ENCODE measurements at places on chromosomes 3 and 15.

DNA sequence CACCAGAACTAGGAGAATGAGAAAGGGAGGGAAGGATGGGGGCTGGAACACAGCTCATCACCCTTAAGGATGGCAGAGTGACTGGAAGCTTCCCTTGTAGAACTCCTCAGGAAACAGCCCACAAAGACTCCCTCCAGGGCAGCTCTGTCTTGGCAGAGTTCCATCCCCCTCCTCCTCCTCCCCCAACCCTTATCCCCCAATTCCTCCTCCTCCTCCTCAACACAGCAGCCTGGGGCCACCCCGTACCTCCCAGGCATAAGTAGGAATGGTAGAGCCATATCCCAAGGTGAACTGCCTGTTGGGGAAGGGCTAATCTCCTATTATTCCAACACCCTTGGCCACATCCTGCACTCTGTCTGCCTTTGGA is 38.8 kb downstream of the ADCY5 start:
- DNase-seq: no peak

- peak; percentile 52 for DNase-seq
Measured at GRCh38 chr3:153970741-153971347, 150.3 kb upstream of the ARHGEF26 start.

GRCh38 chr3:62132027-62132602 is 241.2 kb downstream of the FEZF2 start:
- no peak for DNase-seq

GRCh38 chr3:15964605-15965442 is 167.0 kb upstream of the ANKRD28 start:
- DNase-seq: peak; percentile 56

- DNase-seq: peak; percentile 63
Measured at GRCh38 chr3:124297062-124297980, 305.4 kb upstream of the ROPN1 start.

GRCh38 chr3:104635872-104636580 is 730.7 kb upstream of the ALCAM start:
- DNase-seq: no peak

DNA sequence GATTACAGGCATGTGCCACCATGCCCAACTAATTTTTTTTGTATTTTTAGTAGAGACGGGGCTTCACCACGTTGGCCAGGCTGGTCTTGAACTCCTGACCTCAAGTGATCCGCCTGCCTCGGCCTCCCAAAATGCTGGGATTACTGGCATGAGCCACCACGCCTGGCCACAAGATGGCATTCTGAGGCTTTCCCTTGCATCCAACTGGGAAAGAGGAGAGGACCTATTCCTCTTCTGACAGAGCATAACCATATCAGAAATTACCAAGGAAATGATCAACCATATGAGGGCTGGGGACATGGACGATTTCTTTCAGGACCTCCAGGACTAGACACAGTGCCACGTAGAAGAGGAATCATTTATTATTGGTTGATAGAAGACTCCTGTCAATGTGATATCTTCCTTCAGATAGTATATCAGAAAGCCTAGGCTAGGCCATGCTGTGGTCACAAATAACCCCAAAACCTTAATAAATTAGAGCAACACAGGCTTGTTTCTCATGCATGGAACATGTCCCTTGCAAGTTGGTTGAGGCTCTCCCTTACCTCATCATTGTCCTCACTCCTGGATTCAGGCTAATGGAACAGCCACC is 372.3 kb upstream of the IL12A start:
- no peak for DNase-seq

GRCh38 chr3:147538034-147538433 is 128.9 kb downstream of the ZIC1 start:
- DNase-seq: no peak

- DNase-seq: peak; percentile 65
Measured at GRCh38 chr3:108818404-108818803, 4.2 kb upstream of the TRAT1 start.

DNA sequence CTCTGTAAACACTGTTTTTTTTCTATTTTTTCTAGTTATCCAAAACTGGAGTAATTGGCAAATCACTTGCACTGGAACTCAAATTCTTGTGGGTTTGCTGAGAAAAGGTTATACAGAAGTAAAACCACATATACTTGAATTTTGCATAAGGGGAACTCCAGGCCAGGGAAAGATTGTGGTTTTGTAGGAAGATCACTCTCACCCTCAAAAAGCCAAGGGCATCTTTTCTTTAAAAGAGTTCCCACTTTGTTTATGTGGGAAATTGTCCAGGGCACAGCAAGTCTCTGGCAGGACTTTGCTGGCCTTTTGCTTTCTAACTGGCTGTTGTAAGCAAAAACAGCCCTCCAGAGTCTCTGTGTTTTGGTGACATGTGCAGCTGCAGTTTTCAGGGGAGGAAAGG is 340.3 kb upstream of the RBMS3 start:
- peak; percentile 98 for DNase-seq

GRCh38 chr15:36066757-36067156 is 512.7 kb upstream of the CDIN1 start:
- no peak for DNase-seq

DNA sequence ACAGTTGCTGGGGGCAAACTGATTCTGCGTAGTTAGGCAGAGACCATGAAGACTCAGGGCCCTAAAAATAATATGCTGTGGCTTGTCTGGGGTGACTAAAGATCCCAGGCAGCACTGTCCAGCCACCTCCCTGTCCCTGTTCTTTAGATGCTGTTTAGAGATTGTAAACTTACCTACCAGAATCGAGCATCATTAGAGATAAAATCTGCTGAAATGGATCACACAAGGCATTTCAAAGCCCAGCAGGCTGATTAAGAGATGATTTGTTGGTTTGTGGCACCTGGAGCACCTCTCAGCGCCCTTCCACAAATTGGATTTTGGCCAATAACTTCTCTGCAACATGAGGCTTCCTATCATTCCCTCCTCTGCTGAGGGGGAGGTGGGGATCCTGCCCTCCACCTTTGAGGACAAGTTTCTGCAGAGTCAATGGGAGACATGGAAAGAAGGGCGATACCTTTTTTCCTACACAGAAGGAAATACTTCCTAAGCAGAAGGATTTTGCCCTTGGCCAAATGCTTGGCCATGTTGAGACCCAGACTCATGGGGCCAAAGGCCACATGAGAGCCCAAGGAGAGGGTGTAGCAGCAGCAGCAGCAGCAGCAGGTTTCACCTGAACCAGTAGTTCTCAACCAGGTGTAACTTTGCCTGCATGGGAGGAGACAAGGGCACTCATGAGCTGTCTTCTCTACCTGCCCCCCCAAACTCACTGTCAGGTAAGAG is 37.5 kb downstream of the SEMA5B start:
- no peak for DNase-seq

- DNase-seq: no peak
Measured at GRCh38 chr3:126154391-126155279, 25.8 kb downstream of the ALDH1L1 start.

DNA sequence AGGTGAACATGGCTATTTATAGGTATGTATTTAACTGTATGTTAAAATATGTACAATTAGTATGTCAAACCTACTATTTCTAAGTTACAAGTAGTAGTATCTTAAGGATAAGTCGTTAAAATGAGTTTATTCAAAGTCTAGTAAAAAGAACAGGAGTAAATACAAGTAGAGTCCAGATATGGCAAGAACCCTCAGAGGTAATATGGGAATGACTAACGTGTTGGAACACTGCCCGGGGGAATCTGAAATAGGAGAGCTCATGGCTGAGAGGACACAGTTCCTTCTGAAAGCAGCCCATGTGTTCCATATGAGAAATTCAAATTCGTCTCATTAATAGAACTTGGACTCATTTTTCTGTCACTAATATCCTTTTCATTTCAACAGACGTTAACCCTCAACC is 158.8 kb downstream of the CLSTN2 start:
- DNase-seq: peak; percentile 93

DNA sequence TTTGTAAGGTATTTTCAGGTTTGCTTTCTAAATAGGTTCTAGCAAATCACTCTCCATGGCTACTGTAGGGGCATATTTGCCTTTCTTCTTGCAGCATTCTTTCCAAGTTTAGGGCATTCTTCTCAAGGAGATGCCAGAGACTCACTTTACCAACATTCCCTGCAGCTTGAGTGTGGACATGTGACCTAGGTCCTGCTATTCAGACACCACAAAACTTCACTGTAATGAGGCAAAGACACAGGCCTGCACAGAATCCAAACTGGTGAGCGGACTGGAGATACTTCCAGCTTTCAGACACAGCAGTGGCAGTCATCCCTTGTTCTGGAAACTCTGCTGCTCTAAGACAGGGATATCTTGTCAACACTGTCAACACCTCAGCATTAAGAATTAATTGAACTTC is 146.4 kb upstream of the PFN2 start:
- no peak for DNase-seq

DNA sequence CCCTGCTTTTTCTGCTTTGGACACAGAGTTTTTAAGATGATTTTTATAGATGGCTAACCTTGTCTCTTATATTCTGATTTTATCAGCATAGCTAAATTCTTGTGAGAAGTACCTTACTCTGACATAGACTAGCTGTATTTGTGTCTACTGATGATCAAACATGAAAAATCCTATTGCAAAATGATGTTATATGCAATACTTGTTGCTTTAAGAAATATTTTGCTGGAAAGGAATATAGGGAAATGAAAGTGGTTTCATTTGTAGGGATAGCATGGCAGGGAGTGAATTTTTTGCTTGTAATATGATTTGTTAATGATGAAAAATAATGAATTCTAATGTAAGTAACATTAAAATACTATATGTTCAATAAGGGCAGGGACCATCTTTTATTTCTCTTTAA is 35.9 kb downstream of the CFAP91 start:
- no peak for DNase-seq
